ENCODE measurements at places on chromosomes 4 and X.

GRCh38 chr4:188439641-188440311, 300.5 kb downstream of the TRIML1 start:
- no peak for DNase-seq

- no peak for DNase-seq
These were observed 29.1 kb upstream of the CT55 start for GRCh38 chrX:135200297-135200696.

DNA sequence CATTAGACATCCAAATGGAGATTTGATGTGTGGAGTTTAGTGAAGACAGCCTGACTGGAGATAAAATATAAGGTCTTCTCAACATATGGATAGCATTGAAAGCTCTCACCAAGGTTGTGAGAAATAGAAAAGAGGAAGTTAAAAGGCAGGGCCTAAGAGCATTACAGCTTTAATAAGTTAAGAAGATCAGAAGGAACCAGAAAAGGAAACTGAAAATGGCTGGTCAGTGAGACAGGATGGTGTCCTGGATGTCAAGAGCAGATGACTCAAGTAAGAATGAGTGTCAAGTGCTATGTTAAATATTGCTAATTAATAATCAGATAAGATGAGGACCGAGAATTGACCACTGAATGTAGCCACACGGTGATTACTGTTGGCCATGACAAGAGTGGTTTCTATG, 642.9 kb downstream of the STPG2 start:
- no peak for DNase-seq

- DNase-seq: no peak
These were observed 194.4 kb downstream of the TMA16 start for GRCh38 chr4:163688856-163689255.

DNA sequence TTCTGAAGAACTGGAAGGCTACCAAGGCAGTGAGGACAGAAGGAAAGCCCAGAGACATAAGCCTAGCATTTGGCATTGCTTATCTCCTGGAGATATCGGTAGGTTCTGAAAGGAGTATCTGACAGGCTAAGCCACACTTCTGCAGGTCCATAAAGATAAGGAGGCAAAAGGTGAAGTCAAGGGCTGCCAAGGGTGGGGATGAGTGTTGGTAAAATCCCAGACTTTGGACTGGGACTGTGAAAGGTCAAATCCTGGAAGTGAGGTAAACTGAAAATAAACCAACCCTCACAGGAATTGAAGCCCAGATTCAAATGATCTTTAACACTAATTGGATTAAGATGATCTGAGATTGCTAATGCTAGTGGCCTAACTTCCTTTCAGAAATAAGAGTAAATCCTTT, 27.4 kb downstream of the GK start:
- DNase-seq: no peak

- no peak for DNase-seq
These were observed 35.7 kb downstream of the PARM1 start for GRCh38 chr4:74968456-74969164.

DNA sequence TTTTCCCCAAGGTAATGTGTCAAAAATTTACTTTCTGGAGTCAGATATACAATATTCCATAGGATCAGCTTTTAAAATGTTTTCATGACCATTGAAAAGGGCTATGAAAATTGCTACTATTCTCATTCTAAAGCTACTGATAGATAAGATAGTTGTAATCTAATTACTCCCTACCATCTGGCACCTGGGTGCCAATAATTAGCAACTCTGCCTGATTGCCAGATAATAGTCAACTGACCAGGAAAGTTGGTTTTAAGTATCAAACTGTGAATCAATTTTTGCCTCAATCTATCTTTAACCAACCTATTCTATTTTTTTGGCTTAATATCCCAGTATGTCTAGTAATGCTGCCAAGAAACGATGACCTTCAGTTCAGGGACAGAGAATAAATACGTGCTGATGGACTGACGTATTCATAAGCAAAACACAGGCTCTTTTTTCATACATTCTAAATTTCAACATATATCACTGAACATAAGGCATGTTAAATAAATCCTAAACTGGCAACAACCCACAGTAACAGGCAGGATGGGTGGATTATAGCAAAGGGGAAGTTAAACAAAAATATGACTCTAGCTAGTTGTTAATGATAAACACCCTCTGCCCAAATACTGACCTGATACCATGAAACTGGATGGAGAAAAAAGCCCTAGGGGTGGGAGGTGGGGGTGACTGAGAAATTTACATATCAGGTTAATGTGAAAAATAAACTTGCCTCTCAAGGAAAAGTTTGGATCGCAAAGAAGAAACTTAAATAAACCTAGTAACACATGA, 18.2 kb downstream of the SH3RF1 start:
- DNase-seq: no peak

DNA sequence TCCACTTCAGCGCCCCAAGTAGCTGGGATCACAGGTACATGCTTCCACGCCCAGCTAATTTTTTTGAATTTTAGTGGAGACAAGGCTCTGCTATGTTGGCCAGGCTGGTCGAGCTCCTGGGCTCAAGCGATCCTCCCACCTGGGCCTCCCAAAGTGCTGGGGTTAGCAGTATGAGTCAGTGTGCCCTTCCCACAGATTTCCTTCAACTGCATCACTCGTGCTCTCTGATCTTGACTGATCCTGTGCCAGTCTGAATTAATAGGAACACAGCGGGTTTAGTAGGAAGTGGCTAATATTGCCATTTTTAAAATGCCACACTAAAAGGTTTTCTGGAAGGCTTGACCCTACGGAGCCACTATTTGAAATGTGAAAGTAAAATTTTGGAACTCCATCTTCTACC, 4.3 kb upstream of the SHROOM2 start:
- no peak for DNase-seq

- no peak for DNase-seq
These were observed 235.2 kb upstream of the HDX start for GRCh38 chrX:84737471-84737871.

DNA sequence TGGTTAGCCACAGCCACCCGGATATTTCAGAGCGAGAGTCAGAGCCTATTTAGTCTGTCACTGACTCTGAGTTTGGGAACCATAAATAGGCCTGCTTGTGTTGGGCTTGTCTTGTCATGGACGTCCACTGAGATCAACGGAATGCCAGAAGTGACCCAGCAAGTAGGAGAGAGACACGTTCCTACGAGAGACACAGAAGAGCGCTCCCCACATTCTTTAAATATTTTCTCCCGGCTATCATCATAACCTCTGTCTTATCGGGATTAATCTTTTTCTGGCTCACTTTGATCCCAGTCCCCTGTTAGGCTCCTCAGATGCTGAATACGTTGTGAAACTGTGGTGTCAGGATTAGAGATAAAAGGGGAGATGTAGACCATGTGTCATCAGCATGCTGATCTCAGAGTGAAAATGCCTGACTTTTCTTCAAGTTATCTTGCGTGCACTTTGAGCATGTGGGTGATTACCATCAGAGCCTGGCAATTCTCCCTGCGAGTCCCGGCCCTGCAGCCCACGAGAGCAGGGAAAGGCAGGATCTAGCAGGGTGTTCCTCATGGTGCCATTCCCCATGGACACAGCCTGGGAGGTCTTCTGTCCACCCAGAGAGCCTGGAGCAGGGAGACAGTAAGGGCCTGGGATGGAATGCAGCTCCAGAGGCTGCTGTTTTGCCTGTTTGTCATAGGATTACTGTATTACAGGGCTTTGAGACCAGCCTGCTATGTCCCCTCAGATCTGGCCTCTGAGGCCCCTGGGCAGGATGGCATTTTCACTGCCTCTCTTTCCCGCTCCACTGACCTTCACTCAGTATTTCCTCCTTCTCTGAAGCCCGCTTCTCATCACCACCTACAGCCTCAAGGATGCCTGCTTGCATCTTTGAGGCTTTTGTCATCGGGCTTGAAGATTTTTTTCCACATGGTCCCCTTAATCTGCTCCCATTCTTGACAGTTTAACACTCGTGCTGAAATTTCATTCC, 2.8 kb upstream of the TENM3 start:
- no peak for DNase-seq

GRCh38 chr4:56531149-56531770, 25.7 kb downstream of the ARL9 start:
- DNase-seq: no peak

DNA sequence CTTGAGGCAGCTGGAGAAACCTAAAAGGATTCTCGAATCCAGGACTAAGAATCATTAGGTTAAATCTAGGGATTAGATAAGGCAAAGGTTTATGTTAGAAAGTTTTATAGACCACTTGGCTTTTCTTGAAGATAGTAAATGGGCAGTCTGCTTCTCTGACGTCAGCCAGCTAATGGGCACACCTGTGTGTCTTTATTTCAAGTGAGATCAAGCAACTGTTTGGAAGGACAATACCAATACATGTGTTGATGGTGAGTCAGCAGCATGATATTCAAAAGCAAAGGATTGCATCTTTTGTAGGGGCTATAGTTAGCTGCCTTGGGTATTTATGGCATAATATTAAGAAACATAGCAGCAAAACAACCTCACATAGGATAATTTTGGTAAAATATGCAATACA, 46.5 kb upstream of the GRPR start:
- no peak for DNase-seq

DNA sequence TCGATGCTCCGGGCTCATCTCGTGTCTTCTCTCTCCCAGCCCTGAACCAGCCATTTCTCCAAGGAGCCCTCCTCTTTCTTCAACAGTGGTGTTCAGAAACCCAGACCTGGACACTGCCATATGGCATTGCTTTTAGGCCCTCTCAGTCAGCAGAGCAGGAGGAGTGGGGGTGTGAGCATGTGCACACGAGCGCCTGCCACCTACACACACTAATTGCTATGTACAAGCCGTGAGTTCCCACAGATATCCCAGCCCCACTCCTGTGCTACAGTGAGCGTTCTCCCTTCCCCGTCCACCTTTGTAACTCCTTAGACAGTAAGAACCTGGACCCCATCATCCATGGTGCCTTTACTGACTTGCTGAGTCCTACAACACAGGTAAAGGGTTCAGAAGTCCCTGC, 53.8 kb downstream of the TNIP2 start:
- no peak for DNase-seq

GRCh38 chr4:102311912-102312311, 33.4 kb downstream of the SLC39A8 start:
- no peak for DNase-seq

DNA sequence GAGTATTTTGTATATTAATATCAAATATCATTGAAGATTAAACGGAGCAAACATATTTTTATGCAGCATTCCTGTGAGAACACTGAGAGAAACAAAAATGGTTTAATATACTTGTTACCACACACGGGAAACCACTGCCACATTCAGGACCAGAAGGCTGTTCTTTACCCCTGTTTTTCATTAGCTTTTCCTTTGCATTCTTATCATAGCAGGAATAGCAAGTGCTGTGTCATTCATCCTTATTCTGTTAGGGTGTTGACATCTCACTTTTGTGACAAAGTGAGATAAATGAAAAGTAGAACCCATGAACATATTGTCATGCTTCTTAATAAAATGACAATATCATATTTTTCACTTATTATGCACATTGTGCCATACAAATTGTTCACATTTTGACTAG, 212.4 kb upstream of the NDST4 start:
- no peak for DNase-seq
